Putamen (tissue), 1 donor: ENCODE measurements at places on chromosomes 16 and 17.

- no peak for DNase-seq
Observed at GRCh38 chr17:45171338-45172231, 9.9 kb downstream of the HEXIM2 start.

GRCh38 chr17:78284146-78284545 lies 52.7 kb downstream of the TMEM235 start:
- DNase-seq, result no peak

- DNase-seq, result no peak
Observed at GRCh38 chr16:68310437-68310773, 341 bp downstream of the SLC7A6OS start.

DNA sequence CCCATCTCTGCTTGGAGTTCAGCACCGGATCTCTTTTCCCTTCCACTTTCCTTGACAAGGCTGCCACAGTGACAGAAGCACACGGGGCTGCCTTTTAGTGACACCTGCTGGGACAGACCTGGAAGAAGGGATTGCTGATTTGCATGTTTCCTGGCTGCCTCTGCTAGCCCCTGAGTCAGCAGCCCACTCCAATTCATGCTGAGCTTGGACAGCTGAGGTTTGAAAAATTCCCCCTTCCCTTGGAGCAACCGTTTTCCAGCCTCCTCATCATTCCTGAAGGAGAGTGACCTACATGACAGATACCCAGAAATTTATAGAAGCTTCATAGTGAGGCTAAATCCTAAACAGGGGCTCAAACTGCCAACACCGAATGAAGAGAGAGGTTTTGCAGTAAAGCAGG lies 18.8 kb upstream of the RBL2 start:
- no peak for DNase-seq

DNA sequence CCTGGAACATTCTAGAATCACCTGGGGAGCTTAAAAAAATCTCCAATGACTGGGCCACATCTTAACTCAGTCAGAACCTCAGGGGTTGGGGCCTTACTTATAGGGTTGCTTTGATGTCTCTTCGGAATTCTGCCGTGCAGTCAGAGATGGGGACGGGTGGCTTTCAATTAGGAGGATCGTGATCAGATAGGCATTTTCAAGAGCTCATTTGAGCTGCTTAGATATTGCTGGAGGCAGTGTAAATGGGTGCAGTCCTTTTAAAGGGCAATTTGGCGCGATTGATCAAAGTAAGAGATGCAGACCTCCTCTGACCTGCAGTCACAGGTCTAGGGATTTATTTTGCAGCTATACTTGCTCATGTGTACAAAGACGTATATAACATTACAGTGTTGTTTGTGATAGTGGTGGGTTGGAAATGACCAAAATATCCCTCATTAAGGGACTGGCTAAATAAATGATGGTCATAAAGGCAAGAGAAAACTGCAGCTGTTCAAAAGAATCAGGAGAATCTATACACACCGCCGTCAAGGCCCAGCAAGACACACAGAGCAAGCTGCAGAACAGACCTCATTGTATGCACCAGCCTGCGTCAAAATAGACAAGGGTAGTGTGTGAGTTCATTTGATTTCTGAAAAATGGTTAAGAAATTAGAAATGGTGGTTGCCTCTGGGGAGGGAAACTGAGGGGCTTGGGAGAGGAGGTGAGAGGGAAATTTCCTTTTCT lies 6.3 kb upstream of the KCNG4 start:
- DNase-seq, result no peak

DNA sequence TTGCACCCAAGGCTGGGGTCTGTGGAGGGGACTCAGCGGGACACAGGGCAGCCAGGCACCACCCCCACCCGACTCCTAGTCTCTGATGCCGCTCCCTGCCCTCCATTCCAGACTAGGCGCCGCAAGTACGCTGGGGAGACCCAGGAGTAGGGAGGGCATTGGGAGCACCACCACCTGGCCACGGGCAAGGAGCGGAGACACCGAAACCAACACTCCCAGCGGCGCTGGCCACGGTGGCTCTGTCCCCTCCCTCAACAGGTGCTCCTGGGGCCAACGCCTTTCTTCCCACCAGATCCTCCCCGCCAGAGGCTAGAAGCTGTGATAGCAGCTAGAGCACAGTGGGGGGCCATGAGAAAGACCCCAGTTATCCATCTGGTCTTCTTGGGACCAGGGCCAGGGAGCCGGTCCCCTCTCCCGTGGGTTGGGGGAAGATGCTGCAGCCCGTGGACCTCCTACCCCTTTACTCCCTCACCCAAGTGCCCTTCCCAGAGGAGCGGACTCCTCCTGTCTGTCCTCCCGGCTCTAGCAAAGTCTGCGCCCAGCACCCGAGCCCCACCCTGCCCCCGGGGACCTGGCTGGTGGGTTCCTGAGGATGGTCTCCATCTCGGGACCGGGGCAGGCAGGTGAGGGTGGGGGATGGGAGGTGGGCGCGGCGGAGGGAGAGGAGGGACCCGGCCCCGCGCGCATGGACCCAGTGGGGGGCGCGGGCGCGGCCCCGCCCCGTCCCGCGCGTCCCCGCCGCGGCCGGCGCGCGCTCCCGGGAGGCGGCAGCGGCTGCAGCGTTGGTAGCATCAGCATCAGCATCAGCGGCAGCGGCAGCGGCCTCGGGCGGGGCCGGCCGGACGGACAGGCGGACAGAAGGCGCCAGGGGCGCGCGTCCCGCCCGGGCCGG lies at the start of gene SYNGR3:
TSS of gene SYNGR3 (plus strand) at position 762 of the 892 bp plus-strand sequence. CDS start 133 bp downstream, outside the sequence.
- no peak for DNase-seq

DNA sequence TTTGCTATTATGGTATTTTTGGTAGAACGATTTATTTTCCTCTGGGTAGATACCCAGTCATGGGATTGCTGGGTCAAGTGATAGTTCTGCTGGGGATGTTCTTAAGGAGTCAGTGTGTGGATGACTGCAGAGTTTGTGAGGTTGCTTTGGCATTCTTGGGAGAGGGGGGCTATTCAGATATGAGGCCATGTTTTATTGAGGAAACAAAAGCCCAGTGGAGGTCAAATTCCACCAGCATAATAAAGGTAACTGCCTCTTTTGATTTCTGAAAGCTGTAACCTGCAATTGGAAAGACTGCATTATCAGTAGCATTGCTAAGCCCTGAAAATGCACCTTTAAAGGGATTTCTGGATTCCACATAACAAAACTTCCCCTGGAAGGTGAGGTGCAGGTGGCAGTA lies 43.7 kb upstream of the HNF1B start:
- DNase-seq, result no peak

DNA sequence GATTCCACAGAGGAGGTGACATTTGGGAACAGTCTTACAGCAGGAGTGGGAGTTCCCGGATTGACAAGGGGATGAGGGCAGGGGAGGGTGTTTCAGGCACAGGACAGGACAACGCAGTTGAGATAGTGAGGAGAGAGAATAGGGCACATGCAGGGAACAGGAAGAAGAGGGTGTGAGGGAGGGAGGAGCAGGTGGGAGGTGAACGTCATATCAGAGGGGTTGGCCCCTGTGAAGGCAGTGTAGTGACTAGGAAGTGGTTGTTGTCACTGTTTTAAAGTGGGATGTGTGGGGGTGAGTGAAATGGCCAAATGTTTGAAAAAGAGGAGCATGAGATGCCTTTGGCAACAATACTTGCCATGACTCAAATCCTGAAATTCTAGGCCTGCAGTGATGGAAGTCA lies 12.2 kb downstream of the PRKCB start:
- DNase-seq, result no peak

DNA sequence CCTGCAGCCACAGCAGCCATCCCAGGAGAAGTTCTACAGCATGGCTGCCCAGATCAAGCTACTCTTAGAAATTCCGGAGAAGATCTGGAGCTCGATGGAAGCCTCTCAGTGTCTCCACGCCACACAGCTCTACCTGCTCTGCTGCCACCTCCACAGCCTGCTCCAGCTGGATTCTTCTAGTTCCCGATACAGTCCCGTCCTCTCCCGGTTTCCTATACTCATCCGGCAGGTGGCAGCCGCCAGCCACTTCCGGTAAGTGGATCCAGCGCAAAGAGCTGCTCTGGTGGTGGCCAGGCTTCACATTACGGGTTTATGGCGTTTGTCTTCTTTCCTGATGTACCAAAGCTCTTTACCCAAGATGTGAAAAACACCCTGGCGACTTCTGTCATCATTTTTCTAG lies 3.6 kb downstream of the COG1 start:
- DNase-seq, result peak; percentile 24

- DNase-seq, result peak; percentile 68
Observed at GRCh38 chr17:35801583-35802224, 6.3 kb upstream of the MMP28 start.

- no peak for DNase-seq
Observed at GRCh38 chr16:79658301-79659033, 57.9 kb upstream of the MAF start.

DNA sequence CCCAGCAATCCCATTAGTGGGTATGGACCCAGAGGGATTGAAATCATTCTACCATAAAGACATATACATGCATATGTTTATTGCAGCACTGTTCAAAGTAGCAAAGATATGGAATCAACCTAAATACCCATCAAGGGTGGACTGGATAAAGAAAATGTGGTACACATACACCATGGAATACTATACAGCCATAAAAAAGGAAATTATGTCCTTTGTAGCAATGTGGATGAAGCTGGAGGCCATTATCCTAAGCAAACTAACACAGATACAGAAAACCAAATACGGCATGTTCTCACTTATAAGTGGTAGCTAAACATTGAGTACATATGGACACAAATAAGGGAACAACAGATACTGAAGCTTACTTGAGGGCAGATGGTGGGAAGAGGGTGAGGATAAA lies 2.4 kb downstream of the KRTAP2-3 start:
- no peak for DNase-seq

DNA sequence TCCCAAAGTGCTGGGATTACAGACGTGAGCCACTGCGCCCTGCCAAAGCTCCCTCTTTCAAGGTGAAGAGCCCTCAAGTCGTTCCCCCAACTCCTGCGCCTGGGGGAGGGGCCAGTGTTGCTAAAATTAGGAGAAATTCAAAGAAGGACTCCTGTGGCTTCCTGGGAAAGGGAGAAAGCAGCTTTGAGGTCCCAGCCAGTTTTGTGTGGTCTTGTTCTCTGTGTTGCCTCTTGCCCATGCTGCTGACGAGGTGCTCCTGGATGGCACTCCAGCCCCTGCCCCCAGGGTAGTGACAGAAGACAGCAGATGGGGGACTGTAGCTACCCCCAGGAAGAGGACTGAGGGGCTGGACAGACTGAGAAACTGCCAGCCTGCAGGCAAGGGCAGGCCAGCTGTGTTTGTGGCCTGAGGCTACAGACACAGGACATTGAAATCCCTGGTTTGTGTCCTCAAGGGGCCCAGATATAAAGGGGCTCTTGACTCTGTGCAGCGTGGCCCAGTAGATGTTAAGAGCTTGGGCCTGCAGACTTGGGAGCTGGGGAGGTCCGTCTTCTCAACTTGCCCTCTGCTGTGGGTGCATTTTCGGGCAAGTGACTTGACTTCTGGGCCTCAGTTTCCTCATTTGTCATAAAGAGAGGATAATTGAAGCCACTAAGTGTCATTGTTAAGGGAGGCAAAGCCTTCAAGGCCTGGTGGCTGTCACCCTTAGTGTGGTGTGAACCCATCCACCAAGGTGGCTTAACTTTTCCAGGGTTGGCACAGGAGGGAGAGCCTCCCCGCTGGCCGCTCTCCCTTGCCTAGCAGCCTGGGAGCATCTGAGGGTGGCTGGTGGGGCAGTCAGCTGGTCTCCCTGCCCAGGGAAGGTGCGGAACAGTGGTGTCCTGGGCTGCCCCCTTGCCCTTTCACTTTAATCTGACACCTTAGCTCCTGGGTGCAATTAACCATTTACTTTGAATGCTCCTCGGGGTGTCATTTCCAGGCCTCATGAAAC lies 4.1 kb downstream of the UBALD2 start:
- DNase-seq, result no peak

GRCh38 chr16:79055251-79055970 lies 545.1 kb downstream of the MAF start:
- DNase-seq, result no peak

- DNase-seq, result no peak
Observed at GRCh38 chr17:83110735-83111134, 31.3 kb downstream of the METRNL start.

DNA sequence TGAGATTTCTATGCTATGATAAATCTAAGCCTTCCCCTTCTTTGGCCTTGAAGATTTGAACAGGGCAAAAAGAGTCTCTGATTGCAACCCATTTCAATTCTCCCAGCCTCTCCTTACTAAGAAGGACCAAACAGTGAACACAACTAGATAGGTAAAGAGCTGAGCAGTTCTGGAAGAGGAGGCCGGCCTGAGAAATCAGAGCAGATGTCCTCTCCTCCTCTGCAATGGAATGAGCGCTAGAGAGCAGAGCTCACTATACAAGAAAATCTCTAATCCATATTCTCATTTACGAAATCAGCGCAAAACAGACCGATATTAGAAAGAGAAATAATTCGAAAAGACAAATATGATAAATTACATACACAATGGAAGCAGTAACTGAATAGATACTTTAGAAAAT lies 124.2 kb downstream of the CDK5R1 start:
- DNase-seq, result no peak

DNA sequence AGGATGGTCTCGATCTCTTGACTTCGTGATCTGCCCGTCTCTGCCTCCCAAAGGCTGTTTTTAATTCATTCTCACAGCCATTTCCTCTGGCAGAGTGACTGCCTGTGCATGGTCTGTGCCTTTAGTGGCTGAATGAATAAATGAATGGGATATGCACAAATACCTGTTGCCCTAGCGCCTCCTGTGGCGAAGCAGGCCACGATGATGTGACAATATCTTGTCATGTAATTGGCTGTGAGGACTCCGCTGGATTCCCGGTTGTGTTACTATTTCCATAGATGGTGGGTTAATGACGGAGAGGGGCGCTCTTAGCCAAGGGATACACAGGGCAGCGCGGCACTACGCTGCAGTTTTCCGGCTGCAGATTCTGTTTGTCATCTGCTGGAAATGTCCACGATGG lies 26.8 kb upstream of the ENDOV start:
- no peak for DNase-seq
